ENCODE measurements at places on chromosomes 3 and 15.

- DNase-seq, result no peak
Observed at GRCh38 chr3:175818811-175819464, 959.8 kb downstream of the NAALADL2 start.

DNA sequence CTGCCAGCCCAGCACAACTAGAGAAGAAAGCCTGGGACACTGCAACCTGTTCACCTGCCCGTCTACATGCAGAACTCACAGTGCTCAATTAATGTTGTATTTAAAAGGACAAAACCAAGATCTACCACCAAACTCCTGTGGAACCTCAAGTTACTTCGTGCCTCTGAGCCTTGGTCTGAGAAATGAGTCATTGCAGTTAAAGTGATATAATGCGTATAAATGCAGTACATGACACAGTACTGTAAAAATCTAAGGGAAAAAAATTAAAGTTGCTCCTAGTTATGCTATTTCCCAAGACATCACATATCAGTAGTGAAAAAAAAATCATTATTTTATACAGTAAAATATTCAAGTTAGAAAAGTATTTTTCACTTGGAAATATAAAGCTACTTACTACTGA is 138.9 kb downstream of the ZIC4 start:
- DNase-seq, result no peak

- DNase-seq, result no peak
Observed at GRCh38 chr15:37788767-37789396, 145.6 kb upstream of the TMCO5A start.

DNA sequence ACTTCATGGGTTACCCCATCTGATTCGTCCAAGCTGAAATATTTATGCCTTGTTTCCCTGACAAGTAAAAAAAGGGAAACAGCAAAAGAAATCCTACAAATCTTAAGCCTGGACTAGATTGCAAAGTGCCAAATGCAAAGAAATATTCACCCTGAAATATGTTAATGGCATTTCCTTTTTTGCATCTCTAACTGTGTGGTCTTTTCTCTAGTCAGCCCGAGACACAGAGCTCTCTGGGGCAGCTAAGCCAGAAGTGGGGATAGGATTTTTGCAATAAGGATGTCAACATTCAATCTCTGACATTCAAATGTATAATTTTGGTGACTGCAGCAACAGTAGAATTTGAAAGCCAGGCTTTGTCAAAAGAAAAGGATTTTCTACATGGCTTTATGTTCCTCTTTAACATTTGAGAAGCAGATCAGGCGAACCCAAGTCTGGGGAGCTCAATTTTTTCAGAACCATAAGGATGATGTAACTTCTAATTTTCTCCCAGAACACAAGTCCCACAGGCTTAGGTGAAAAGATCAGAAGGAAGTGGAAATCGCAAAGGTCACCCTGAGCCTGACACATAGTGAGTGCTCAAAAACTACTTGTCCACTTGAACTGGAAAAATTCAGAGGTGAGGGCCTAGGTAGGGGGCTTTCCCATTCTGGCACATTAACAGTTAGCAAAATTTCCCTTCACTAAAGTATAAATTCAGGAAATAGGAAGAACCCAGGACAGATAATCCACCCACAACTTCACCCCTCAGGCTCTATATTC is 28.2 kb upstream of the KCNMB3 start:
- no peak for DNase-seq

- DNase-seq, result no peak
Observed at GRCh38 chr15:82047453-82048400, 1.9 kb upstream of the MEX3B start.

DNA sequence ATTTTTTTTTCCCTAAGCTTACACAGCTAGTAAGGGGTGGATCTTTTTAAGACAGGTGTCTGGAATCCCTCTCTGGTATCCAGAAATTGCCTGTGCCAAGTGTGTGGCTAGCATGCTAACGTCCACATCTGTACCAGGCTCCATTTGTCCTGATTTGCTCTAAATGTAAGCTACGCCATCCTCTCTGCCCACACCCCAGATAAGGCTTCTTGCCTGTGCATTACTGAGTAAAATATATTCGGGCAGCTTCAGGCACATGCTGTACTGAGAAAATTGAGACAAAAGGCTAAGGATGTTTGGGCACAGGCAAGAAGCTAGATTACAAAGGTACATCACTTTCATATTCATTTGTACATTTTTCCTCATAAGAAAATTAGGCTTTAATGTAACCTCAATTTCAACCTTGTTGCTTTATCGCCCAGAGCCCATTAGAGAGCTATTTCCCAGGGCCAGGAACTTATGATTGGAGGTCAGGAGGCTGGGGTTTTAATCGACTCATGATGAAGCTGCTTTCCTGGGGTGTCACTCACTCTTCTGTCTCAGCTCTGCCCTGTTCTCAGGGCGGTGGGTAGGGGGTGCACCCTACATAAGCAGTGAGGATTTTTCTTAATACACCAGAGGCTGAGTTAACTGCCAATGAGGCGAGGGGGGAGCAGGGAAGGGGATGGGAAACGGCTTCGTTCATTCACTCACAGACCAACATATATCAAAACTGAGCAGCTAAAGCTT is 106.3 kb downstream of the RORA start:
- no peak for DNase-seq

GRCh38 chr3:86047161-86047560 is 943.8 kb downstream of the VGLL3 start:
- no peak for DNase-seq

DNA sequence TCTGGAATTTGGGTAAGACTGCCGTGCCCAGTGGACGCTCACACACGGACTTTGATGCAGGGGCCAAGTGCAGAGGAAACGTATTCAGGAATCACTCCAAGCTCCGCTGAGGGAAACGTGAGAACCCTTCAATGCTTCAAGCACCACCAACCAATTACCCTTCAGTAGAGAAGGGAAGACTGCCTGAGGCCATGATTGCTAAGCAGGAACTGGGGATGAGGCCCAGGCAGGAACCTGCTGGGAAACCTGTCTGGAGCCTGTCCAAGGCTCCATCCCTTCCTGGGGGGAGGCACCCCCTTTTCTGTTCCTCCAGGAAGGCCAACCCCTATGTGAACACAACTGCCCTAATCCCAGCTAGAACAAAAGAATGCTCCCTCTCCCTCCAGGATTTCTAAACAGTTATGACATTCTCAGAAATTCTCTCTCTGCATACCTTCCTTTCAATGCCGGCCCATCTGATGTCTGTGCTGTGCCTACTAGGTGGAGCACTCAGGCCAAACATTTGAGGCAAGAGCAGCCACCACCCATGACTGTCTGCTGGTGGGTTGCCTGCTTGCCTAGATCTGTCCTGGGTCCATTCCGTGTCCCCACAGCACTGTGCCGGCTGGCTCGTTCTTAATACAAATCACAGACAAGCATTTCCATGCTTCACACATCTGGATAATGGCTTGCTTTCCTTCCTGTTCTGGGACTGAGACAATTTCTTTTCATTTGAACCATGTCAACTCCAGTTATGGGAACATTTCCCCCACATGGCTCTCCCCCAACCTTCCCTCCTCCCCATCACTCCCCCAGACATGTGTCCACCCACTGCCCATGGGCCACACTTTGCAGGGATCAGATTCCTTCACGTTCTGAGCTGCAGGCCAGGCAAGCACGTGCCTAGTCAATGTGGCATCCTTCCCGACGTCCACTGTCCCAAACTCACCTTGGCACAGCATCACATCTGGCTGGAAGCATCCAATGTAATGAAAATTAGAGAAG is 149.4 kb downstream of the ADAMTS17 start:
- DNase-seq, result no peak

DNA sequence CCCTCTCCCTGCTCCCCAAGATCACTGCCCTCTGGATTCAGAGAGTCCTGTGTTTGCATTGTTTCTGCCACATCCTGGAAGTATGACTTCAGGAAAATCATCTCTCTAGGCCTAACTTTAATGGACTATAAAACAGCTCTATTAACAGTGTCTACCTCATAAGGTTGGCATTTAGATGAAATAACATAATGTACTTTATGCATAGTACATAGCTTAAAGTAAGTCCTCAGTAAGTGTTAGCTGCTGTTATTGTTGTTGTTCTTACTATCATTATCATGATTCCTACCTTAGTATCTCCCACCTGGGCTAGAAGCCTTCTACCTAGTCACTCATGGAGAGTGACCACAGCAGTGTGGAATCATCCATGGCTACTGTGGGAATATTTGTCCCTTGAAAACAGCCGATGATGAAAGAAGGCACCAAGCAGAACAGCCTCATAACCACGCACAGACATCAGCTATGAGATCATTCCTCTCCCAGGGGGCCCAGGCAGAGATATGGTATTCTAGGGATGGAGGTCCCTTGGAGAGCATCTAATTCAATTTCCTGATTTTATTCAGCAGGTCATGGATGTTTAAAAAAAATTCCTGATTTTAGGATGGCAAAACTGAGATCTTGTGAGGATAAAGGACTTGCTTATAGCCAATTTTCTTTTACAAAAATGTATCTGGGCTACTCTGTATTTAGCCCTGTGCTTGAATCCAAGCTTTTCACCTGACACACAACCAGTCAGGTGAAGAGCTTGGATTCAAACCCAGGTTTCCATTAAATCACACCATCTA is 1.9 kb downstream of the FSD2 start:
- no peak for DNase-seq

Measured in type B pancreatic cell (in vitro differentiated cells).